ENCODE measurements at places on chromosomes 1 and 21.

GRCh38 chr1:22259551-22260282, 116.8 kb upstream of the WNT4 start:
- DNase-seq = no peak

DNA sequence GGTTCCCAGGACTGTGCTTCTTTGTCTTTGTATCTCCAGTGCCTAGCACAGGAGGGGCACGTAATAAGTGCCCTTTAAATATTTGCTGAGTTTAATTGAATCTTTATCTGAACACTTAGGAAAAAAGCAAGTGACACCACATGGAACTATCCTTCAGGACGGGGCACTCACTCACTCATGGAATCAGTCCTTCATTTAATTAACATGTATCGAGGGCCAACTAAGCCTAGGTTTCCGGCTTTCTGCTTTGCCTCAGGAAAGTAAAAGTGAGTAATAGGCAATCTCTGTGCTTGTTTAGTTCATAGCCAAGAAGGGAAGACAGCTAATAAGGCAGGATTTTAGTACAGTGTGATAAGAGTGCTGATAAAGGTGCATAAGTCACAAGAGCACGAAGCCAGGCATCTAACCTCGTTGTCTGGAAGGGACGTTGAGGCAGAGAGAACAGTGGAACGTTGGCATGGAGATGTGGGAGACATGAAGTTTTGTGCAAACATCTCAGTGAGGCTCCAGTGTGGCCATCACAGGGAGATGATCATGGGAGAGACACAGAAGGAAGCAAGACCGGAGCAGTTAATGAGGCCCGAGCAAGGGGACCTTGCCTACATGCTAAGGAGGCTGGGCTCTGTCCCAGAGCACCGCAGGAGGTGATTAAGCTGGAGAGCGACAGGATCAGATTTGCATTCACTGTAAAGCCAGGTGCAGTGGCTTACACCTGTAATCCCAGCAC, 54.1 kb upstream of the TRIM67 start:
- DNase-seq = no peak

DNA sequence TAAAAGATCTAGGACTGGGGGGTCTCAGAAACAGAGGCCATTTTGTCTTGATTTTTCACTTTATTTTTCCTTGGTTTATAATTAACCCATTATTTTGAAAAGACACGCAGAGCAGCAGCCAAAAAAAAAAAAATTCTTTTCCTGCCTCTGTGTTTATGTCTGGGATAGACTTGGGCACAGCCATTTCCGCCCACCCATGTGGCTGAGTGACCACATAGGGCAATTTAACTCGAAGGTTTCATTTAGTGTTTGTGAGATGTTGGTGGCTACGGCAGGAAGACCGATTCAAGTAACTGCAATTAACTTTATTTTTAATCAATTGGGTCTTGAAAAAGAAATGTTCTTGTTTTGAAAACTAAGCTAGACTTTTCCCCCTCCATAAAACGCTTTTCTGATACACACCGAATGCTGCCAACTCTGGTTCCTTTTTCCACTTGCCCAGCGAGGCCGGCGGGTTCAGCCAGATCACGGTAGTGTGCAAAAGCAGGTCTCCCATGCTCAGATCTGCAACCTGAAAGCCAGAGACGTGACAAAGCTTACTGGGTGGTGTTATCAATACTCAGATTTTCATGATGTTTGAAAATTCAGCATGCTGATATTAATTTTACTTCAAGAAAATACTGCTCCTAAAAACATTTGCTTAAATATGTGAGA, 97.4 kb upstream of the KRTAP19-8 start:
- no peak for DNase-seq

GRCh38 chr1:150221552-150221951, 14.4 kb downstream of the ANP32E start:
- DNase-seq = no peak

GRCh38 chr1:149915429-149916192, 2.0 kb downstream of the SV2A start:
- no peak for DNase-seq

GRCh38 chr1:36099681-36100341, 11.1 kb downstream of the ADPRS start:
- peak; percentile 69 for DNase-seq

DNA sequence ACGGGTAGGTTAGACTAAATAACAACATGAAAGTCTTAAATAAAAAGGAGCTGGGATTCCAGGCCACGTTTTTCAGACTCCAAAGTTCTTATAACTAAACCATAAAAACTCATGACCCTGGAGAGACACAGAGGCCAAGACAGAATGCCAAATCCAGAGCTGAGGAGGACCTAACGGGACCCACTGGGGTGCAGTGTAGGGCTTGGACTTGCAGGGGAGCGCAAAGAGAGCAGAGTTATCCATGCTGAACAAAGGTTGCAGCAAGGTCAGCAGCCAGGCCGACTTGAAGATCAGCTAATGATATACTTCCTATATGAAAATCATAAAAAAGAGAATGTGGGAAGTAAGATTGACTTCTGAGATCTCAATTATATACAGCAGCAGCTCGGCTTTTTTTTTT, 237.1 kb downstream of the TM2D1 start:
- no peak for DNase-seq

GRCh38 chr1:205914730-205915129, 28.5 kb downstream of the SLC26A9 start:
- no peak for DNase-seq

DNA sequence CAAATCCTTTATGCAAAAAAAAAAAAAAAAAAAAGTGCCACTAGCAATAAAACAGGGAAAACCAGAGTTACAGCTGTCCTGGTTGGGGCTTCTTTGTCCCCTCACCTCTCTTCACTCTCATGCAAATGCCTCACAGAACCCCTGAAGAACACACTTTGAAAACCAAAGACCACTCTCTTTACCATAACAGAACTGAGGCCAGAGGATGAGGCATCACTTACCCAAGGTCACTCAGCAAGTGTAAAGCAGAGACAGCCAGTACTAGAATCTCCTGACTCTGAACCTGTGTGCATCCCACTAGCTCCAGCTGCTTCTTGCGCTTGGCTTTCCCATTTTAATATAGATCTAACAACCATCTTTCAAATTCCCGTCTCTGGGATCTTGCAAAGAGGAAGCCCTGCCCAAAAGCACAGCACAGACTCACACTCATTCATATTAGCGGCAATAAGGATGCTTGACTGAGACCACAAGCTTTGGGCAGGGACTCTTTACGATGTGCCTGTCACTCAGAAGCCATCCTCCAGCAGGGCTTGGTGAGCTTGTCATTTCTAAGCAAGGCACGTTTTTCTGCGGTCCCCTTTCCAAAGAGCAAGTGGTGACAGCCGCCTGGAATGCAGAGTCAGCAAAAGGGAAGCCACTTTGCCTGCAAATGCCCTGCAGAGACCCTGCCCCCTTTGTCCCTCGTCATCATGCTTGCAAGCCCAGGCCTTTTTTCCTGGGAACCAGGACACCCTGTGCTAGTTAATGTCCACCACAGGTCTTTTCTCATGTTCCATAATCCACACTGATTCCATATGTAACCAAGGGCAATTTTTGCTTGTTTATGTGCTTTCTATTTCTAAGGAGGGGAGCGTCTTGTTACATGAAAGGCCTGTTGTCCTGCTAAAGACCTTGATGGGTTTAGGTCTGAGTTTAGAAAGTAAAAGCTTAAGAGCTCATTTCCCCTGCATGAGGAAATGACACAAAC, 76.5 kb upstream of the NFIA start:
- no peak for DNase-seq

DNA sequence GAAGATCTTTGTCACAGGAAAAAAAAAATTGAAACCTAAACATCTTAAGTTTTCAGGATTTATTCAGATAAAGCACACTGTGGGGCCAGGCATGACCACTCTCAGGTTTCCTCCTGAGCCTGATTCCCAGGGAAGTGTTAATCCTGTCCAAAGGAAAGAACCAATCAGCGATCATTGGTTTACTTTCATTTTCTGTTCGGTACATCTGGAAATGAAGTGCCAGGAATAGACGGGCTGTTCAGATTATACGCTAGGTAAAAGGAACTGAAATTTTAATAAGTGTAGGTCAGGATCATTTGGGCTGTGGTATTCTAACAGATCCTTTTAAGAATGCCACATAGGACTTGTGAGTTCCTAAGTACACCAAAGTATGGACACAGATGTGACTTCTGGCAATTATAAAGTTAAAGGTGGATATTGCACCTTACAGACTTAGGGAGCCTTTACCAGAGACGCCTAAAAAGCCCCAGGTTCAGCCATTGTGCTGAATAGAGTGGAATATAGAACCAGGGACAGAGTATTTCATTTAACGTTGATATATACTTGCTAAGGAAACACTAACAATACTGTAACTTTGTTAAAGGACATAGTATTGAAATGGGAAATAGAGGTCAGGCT, 9.3 kb upstream of the CACYBP start:
- DNase-seq = peak; percentile 73

- DNase-seq = no peak
Observed at GRCh38 chr1:172485626-172486025, 41.8 kb upstream of the PIGC start.

DNA sequence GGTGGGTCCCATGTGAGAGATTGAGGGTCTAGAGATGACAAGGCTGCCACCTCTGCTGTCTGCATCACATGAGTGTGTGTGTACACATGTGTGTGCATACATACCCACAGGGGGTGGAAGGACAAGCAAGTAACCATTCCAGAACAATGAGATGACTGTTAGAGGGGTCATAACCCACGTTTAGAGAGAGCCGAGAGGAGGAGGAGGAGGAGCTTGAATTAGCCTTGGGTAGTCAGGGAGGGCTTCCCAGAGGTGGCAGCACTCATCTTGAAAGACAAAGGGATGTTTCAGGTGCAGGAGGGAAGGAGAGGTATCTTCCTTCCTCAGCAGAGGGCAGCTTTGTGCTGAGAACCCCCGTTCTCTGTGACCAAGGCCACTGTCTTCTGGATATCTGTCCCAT, 21.3 kb downstream of the TNFRSF1B start:
- DNase-seq = no peak

GRCh38 chr1:35691571-35692220, 27.0 kb downstream of the C1orf216 start:
- DNase-seq = no peak

DNA sequence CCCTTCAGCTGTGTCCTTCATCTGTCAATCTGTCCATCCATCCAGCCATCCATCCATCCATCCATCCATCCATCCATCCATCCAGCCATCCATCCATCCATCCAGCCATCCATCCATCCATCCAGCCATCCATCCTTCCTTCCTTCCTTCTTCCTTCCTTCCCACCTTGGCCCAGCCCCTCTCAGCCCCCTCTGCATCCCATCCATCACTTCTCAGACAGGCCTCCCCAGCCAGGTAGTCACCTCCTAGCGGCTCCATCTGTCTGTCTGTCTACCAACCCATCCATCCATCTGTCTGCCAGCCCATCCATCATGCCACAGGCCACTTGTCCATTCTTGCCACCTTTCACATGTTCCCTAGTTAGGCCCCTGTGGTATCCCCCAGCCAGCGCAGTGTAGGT, 10.2 kb upstream of the EPHA2 start:
- DNase-seq = no peak

DNA sequence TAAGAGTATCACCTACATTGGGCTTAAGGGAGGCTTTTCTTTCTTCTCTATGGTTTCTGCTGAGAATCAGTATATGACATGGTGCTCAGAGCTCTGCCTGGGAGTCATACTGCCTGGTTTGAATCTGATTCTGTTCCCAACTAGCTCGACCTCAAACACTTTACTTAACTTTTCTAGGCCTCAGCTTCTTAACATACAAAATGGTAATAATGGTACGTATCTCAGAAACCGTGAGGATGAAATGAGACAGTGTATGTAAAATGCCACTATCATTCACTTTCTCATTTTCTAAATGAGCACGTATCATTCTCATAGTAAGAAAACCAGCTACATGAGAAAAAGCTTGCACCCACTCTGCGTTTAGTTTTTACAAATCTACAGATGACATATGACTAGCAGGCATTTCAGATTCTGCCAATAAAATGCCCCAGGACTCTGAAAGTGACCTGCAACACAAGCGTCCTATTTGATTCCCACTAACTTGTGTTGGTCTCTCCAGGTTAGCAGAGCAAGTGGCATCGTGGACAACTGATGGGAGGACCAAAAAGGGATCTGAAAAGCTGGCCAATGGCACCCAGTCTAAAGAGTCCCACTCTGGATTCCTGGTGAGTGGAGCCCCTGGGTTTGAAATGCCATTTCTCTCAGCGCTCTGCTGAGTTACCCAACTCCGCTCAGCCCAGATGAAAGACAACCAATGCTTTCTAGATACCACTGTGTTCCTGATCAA, 6.1 kb downstream of the CTNNBIP1 start:
- DNase-seq = no peak

Data from kidney capillary endothelial cell (primary cell).